ENCODE measurements at places on chromosomes 12 and 14.

- DNase-seq: no peak
Measured at GRCh38 chr12:103422328-103422727, 73.4 kb downstream of the C12orf42 start.

DNA sequence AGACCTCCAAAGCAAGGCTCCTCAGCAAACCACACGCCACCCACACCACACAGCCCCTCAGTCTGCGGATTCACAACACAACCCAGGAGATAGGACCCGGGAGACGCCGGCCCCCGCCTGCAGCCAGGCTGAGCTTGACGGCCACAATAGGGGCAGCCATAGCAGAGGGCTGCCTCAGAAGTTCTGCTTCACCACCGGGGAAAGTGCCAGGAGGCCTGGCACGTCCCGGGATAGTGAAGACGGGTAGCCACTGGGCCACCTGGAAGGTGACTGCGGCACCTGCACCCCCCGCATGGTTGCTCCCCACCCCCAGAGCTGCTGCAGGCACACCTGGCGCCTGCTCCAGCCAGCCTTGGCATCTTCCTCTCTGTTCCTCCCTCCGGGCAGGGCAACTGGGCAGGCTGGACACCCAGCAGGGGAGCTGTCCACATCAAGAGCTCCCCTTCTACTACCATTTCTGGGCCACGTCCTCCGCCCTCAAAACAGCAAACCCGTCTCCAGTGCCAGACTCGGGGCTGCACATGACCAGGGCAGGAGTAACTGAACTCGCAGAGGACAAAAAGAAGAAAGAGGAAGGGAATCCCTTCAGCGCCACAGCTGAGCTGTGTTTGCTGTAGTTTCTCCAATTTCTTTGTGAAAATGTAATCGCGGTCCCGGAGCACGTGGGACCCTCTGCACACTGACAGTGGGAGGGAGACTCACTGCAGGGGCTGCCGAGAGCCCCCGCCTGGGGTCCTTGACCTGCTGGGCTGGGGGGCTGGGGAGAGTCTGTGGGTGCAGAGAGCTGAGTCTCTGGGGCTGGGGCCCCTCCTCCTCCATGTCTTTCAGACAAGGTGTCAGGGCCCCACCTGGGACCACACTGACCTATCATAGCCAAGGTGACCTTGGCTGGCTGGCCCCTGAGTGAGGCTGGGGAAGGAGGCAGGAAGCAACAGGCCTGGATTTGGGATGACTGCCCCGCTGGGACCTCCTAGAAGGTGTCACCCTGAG lies 74.2 kb upstream of the C14orf180 start:
- DNase-seq: no peak

GRCh38 chr14:65751510-65751909 lies 339.0 kb downstream of the FUT8 start:
- no peak for DNase-seq

- DNase-seq: no peak
Measured at GRCh38 chr12:98156697-98157096, 358.7 kb upstream of the TMPO start.

DNA sequence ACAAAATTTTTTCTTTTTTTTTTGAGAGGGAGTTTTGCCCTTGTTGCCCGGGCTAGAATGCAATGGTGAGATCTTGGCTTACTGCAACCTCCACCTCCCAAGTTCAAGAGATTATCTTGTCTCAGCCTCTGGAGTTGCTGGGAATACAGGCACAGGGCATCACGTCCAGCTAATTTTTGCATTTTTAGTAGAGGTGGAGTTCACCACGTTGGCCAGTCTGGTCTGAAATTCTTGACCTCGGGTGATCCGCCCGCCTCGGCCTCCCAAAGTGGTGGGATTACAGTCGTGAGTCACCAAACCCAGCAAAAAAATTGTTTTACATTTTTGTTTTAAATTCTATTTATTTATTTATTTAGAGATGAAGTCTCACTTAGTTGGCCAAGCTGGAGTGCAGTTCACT lies 4.7 kb upstream of the SLC2A14 start:
- DNase-seq: no peak

DNA sequence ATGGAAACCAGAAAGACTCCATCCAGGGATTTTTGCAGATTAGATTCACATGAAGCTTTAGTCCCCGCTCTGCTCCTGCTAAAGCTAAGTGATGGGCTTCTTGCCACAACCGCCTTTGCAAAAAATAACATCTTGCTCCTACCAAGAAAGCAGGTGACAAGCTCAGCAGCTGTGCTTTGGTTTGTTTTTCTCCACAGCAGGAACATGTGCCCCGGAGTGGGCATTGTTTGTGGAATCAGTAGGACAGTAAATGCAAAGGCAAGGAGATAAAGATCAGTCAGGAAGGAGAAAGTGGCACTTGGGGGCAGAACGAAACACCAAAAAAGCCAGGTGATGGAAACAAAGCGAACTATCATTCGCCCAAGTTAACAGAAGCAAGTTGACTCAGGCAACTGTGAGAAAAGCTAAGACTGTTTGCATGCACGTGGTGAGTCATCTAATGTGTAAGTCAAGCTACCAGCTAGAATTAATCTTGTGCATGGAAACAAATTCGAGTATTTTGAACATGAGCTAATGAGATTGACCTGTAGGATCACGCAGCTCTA lies 165.5 kb upstream of the PLXNC1 start:
- DNase-seq: no peak

- DNase-seq: no peak
Measured at GRCh38 chr12:97561619-97562290, 99.2 kb downstream of the RMST start.

DNA sequence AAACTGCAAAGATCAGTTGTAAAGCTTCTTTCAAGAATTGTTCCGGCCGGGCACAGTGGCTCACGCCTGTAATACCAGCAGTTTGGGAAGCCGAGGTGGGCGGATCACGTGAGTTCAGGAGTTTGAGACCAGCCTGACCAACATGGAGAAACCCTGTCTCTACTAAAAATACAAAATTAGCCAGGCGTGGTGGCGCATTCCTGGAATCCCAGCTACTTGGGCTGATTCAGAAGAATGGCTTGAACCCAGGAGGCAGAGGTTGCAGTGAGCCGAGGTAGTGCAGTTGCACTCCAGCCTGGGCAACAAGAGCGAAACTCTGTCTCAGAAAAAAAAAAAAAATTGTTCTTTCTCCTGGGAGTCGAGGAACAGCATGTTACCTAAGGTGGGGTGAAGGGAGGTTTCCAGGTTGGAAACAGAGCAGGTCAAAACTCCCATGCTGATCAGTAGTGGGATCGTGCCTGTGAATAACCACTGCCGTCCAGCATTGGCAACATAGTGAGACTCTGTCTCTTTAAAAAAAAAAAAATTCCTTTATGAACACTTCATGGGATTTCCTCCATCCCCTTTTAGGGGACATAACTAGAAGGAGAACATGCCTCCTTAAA lies 13.9 kb downstream of the FBXO34 start:
- no peak for DNase-seq

DNA sequence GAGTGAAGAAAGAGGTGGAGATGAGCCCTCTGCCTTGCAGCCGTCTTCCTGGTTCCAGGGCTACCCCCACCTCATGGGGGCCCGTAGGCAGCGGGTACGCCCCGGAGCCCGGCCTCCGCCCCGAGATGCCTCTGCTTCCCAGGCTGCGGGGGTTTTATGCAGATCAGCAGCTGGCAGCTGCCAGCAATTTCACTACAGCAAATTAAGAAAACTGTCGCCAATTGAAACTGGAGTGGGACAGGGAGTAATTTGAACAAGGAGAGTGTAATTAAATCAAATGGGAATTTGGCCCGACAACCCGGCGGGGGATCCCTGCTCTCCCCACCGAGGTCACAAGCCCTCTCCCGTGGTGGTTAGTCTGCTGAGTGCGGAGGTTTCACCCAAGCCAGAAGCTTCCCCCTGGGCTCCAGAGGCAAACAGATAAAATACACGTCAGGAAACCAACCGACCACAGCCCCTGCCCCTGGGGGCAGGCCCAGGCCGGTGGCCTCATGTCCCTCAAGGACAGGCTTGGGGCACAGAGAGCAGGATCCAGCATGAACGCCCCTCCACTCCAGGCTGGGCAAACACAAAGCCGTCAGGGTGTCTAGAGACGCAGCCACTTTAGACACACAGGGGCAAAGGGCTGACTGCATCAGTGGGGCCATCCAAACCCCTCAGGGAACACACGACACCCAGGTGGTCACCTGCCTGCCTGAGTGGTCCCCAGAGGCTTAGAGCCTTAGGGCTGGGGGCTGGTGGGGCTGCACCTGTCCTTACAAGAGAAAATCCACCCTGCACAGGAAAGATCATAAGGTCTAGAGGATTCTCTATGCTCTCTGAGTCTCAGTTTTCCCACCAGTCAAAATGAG lies 53.8 kb downstream of the TESC start:
- DNase-seq: peak; percentile 71

DNA sequence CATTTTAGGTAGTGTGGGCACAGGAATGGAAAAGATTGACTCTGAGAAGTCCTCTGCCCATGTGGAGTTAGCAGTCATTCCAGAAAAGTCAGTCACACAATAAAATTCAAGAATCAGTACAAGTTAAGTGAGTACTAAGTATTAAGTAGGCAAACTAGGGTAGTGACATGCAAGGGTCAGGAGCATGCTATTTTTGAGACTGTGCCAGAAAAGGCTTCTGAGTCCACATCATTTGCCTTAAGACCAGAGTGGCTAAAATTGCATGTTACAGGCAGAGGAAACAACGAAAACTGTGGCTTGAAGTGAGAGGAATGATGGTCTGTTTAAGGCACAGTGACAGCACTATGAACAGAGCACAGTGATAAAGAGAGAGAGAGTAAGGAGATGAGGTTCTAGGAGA lies 108.9 kb downstream of the SLC6A15 start:
- DNase-seq: no peak

GRCh38 chr14:105042813-105043212 lies 21.9 kb upstream of the CDCA4 start:
- DNase-seq: no peak

GRCh38 chr14:56202256-56202655 lies 84.0 kb downstream of the PELI2 start:
- no peak for DNase-seq

DNA sequence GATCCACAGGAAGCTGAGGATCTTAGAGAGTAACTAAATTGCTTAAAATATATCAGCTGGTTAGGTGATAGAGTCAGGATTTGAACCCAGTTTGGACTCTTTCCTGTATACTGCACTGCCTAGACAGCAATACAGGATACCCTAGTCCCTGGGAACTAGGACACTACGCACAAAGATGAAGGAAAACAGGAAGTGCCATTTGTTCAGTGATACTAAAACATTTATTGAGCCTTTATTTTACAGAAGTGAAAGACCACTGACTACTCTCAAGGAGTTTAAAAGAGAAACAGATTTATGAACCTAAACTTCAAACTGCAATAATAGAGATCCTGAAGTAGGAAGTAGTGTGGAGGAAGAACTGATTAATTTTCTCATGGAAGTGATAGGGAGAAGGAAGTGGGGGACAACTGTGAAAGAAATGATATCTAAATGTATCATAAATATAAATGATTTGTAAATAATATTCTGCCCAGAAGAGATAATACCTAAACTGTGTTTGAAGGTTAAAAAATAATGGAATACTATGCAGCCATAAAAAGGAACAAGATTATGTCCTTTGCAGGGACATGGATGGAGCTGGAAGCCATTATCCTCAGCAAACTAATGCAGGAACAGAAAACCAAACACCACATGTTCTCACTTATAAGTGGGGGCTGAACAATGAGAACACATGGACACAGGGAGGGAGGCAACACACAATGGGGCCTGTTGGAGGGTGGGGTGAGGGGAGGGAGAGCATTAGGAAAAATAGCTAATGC lies 18.2 kb downstream of the MSRB3 start:
- no peak for DNase-seq

DNA sequence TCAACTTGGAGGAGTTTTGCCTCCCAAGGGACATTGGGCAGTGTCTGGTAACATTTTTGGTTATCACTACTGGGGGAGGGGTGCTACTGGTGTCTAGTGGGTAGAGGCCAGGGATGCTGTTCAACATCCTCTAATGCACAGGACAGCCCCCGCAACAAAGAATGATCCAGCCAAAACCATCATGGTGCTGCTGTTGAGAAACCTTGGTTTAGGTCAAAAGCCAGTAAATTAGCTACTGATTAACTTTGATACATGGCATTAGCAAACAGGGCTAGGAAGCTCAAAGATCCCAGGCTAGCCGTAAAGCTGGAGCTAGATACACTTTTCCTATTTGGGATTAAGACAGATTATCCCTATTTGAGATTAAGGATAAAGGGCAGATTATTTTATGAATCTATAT lies 8.8 kb downstream of the ALKBH2 start:
- no peak for DNase-seq

DNA sequence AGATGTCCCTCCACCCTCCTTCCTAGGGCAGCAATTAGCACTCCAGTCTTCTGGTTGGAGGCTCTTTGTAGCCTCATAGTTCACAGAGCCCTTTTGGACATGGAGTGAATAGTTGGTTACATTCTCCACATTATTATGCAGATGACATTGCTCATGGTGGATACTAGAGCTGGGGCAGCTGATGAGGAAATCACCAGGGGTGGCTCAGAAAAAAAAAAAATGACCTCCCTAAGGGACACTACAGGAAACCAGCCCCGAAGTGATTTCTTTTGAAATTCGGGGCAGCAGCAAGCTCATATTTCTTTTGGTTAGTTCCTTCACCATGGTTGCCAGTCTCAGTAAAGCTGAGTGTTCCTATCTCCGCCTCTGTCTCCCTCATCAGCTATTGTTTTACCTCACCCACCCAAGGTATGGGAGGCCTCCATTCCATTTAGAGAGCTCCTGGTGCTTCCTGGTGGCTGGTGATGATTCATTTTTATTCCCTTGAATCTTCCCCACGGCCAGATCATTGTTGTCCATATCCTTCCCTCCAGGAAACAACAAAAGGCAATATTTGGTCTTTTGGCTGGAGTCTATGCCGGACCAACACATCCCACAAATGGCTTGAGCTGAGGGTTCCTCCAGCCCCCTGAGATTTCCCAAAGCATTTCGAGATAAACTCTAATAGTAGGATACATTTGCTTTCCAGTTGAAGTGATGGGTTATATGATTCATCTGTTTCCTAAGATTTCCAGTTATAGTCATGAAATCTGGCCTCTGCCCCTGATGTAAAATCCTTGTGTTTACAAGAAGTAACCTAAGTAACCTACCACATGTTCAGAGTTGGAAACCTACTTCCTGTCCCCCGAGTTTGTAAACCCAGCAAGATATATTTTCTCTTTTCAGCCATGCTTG lies 56.2 kb upstream of the NID2 start:
- no peak for DNase-seq

DNA sequence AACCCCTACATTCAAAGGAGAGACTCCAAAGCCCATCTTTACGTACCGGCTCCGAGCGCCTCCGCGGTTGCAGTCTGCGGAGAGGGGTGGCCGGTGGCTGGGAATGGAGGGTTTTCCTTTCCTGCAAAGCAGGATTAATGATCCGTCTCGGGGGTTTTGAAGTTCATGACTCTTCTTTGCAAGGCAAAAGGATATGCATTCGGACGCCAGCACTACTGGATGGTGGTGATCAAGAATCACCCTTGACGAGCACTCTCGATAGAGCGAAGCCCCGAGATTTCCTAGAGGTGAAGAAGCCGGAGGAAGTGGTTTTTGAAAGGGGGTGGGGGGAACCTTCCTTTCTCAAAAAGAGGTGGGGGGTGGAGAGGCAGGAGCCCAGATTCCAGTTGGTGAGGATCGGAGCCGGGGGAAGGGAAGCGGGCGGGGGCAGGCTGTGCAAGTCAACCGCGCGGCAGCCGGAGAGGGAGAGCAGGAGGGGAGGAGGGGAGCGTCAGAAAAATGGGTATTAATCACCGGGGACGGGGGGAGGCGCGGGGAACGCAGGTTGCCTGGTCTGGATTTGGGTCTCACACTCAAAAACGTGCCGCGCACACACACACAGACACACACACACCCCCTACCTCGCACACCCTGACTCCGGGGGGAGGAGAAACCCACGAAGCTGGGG lies at the start of gene GRIN2B:
Gene GRIN2B, minus strand, starts transcription at position 307 of the 667 bp plus-strand sequence. CDS start 115,394 bp downstream, outside the sequence.
- no peak for DNase-seq

Measured in erythroblast (primary cell).